Esophagus squamous epithelium (tissue), 5 donors: ENCODE measurements at places on chromosomes 11 and 22.

- no peak for DNase-seq
These were observed 185.7 kb downstream of the BCR start for GRCh38 chr22:23365961-23366360.

GRCh38 chr22:45473626-45474237 lies 29.0 kb upstream of the FBLN1 start:
- DNase-seq = no peak

GRCh38 chr11:35138943-35139721 lies at the start of gene CD44:
Gene CD44 (plus strand): TSS chr11:35139171. CDS start chr11:35139304, 133 bp downstream.
- DNase-seq = peak; percentile 29

DNA sequence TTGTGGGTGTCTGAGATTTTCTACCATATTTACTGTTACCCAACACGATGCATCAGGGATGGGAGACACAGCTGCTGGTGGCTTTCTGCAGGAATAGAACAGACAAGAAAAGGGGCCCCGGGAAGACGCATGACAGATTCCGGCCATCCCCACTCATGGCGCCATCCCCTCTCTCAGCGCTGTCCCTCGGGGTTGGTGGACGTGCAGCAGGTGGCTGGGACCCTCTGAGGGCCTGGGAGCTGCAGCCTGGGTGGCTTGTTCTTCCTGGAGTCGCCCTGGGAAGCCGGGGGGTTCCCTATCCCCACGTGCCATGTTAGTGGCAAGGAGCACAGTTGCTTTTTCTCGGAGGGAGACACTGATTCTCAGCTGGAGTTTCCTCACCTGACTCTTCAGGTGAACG lies 1123.3 kb downstream of the BRD1 start:
- DNase-seq = no peak

- no peak for DNase-seq
These were observed 40.3 kb downstream of the CCDC81 start for GRCh38 chr11:86415026-86415425.

DNA sequence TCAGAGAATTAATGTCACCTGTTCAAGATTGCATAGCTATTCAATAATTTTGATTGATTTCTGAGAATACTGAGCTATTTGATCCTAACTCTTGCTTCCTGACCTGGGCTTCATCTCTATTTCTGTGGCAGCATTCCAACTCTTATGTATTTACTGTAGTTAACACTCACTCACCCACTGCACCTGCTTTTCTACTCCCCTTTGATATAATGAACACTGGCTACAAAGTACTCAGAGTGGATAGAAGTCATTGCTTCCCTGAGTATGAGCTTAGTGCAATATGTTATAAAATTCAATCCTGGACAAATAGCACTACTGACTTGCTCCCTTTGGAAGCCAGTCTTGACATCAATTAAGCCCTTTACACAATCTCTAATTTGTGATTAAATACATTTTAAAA lies 117.2 kb downstream of the APIP start:
- DNase-seq = no peak

GRCh38 chr11:118672846-118673245 lies 6.6 kb downstream of the TREH start:
- no peak for DNase-seq

DNA sequence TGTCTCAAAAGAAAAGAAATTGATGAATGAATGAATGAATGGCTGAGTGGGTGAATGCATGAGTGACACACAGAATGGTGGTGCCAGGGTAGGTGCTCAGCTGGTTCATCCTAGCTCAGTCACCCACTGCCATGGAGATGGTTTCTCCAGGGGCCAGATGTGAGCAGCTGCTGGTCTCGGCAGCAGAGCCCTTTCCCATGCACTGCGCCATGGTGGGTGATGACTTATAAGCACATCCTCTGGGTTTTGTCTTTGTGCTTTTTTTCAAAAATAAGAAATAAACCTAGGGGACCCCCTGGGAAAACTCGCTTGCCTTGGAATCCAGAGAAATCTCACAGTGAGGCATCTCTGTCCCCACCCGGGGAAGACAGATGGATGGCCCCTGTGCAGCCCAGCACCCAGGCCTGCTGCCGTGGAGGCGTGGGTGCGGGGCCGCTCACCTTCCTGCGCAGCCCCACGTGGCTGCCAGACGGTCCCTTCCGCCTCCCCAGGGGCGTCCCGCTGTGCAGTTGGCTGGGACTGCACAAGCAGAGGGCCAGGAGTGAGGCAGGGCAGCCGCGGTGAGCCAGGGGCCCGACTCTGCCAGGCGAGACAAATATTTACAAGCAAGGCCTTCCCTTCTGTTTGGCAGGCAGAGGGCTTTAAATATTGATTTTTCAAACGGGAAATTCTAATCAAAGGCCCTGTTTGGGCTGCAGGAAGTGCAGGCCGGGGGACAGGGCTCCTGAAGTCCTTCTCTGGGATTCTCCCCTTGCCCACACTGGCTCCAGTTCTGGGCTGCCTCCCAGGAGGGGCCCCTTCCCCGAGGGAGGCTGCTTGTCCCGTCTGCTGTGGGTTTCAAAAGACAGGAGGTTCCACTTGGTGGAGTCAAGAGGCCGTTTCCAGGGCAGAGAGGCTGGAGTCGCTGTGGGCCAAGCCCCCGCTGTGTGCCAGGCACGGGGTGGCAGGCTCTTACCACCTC lies 24.3 kb downstream of the MPPED1 start:
- DNase-seq = no peak

DNA sequence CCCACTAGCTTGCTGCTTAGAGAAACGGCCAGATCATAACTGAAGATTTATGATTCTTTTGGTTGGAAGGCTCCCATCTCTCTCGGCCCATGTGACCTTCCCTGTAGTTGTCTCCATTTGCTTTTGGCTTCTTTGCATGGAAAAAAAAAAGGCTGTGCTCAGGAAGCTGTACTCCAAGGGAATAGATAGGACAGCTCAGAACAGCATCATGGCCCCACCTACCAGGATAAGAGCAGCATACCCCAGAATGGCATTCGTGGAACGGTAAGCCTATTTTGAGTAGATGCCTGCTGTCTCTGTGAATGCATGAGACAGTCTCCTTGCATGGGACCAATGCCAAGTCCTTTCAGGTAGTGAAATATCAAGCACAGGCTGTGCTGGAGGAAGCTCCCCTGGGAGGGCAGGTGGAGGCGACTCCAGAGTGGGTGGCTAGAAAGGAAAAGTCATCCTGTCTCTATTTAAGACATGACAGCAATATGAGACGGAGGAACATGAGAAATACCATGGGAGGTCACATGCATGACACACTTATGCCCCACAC lies 94.1 kb upstream of the AMOTL1 start:
- DNase-seq = no peak

GRCh38 chr11:34626393-34626792 lies 5.5 kb downstream of the EHF start:
- DNase-seq = no peak

DNA sequence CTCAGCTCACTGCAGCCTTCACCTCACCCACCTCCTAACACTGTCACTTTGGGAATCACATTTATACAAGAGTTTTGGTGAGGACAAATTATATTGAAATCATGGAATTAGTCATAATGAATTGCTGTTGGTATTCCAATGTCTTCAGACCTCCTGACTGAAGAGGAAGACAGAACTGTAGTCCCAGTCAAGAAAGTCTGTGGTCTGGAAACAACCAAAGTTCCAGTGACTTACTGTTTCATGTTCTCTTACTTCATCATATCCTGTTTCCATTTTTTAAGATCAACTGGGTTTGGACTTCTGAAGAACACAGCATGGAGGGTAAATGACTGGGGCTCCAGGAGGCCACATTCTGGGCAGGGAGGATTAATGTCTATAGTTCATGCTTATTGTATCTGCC lies 43.0 kb upstream of the HIPK3 start:
- DNase-seq = no peak

DNA sequence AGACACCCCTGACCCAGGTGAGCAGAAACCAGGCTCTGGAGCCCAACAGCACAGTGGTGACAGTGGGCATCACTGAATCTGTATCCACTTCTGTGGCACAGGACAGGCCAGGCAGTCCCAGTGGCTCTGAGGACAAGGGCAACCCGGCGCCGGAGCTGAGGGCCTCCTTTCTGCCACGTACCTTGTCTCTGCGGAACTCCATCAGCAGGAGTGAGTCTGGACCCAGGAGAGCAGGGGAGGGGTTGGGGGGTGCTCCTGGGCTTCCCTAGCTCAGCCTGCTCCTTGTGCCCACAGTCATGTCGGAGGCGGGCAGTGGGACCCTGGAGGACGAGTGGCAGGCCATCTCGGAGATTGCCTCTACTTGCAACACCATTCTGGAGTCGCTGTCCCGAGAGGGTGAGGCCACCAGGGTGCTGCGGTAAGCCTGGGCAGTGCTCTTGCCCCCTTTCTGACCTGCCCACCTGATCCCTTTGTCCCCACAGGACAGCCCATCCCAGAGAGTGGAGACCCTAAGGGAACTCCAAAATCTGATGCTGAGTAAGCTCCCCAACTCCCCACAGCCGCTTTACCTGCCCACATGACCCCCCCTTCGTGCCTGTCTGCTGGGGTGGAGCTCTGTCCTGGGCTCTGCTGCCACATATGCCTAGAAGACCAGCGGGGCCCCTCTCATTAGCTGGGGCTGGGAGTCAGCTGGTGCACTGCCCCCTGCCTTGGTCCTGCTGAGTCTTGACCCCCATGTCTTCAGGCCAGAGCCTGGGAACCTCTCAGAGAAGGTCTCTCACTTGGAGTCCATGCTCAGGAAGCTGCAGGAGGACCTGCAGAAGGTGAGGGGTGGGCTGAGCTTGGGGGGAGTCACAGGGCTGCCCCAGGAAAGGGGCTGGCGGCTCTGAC lies 12.0 kb downstream of the SIPA1 start:
- no peak for DNase-seq

DNA sequence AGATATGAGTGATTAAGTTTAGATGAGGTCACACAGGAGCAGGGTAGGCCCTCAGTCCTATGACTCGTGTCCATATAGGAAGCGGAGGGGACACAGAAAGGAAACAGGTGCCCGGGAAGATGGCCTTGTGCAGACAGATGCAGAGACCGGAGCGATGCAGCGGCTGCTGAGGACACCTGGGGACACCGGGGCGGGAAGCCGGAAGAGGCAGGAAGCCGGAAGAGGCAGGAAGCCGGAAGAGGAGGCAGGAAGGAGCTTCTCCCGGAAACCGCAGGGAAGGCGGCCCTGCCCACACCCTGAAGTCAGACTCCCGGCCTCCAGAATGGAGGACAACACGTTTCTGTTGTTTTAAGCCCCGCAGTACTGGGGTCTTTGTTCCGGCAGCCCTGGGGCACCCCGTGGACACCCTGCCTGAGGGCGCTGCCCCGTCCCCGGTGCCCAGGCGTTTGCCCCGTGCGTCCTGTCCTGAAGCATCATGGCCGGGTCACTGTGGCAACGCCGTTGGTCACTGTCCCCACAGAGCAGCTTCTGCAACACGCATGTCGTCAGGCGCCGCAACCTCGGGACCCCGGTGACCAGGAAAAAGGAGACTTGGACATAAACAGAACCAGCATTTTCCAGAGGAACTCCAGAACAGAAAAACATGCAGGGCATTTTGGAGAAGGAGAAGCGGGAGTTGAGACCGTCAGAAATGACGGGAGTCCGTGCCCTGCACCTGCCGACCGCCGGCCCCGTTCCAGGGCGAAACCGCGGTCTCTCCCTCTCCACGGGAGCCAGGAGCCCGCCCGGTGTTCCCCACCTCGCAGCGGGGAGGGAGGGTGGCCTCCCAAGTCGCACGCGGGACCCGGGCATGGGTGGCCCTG lies 103.4 kb downstream of the BRD1 start:
- DNase-seq = no peak

GRCh38 chr11:22479971-22480720 lies 142.0 kb downstream of the SLC17A6 start:
- no peak for DNase-seq

- no peak for DNase-seq
These were observed 154.9 kb downstream of the TRPC6 start for GRCh38 chr11:101428918-101429317.

DNA sequence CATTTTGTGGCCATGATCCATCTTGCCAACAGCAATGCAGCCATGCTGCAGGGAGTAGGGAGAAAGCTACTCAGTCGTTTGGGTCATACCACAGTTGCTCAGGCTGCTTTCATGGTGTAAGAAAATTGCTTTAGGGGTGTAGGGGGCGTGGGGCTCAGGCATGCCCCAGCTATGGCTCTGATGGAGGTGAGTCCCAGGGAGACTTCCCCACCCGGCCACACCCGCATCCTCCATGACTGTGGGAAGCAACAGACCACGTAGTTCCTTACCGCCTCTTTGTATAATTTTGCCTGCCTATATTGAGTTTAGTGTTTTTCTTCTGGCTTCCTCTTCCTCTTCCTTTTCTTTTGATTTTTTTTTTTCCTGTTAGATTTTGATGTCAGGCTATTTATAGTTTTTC lies 58.8 kb downstream of the SPECC1L start:
- DNase-seq = no peak

GRCh38 chr11:108237058-108237481 lies 14.2 kb downstream of the ATM start:
- no peak for DNase-seq

- no peak for DNase-seq
These were observed 75.7 kb downstream of the GRAMD1B start for GRCh38 chr11:123505546-123506299.

GRCh38 chr11:71324788-71325417 lies 72.5 kb upstream of the SHANK2 start:
- DNase-seq = no peak

DNA sequence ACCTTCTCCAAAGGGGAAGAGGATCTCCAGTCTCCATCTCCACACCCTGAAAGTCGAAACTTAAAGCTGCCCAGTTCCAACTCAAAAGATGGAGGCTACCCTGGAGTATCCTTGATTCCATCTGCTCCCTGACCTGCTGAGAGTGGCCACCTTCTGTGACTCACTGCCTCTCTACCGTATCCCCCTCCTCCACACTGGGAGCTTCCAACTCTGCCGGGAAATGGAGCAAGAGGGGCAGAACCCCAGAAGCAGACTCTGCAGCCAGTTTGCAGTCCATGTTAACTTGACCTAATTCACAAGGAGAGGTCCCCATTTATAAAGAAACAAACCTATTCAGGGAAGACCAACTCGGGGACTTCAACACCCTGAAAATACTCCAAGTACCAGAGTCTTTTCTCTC lies 22.0 kb upstream of the IRAG1 start:
- DNase-seq = no peak

GRCh38 chr11:115653926-115654325 lies 149.7 kb upstream of the CADM1 start:
- no peak for DNase-seq

GRCh38 chr11:117821431-117821830 lies 3.1 kb downstream of the FXYD2 start:
- DNase-seq = no peak

GRCh38 chr22:17569971-17570511 lies 6.7 kb downstream of the SLC25A18 start:
- no peak for DNase-seq
